Epithelial cell of prostate (primary cell): ENCODE measurements at places on chromosomes 7 and 10.
A peak's percentile ranks its signal among the peaks of the same experiment; 100 is the strongest.

GRCh38 chr7:51053160-51053925 is 263.3 kb downstream of the COBL start:
- DNase-seq = no peak

- no peak for DNase-seq
Measured at GRCh38 chr7:91778416-91778815, 102.1 kb downstream of the MTERF1 start.

DNA sequence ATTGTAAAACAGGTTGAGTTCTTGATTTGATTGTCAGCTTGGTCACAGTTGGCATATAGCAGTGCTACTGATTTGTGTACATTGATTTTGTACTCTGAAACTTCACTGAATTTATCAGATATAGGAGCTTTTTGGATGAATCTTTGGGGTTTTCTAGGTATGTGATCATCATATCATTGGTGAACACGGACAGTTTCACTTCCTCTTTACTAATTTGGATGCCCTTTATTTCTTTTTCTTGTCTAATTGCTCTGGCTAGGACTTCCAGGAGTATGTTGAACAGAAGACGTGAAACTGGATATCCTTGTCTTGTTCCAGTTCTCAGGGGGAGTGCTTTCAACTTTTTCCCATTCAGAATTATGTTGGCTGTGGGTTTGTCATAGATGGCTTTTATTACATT is 86.9 kb downstream of the EXOC4 start:
- DNase-seq = no peak

GRCh38 chr7:135260930-135261721 is 27.5 kb downstream of the STRA8 start:
- DNase-seq = no peak

DNA sequence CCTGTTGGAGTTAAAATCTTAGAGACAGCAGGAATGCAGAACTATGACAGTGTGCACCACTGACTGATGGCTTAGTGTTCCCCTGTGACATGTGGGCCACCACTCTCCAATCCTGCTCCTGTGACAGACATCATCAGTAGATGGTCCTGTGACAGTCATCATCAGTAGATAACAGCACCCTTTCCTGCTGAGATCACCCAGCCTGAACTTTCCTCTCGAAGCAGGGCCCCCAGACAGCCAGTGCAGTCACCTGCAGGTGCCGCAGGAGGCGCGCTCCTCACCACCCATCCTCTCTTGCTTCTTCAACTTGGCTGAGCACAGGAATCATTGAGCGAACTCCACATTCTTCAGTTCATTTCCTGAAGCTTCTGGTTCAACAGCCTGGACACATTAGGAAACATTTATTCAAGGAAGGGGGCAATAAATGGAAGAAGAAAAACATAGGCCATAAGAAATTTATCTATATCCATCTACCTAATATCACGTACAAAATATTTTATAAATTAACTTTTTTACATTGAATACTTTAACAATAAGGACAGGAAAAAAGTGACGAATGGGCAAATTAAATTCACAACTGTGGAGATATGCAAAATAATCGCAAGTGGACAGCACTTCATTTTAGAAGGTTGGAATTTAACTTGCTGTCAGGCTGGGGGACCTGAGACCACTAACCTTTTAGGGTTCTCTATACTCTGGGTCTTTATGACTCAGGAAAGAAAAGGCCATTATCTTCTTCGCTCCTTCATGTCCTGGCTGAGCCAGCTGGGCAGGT is 32.0 kb upstream of the MKI67 start:
- no peak for DNase-seq

DNA sequence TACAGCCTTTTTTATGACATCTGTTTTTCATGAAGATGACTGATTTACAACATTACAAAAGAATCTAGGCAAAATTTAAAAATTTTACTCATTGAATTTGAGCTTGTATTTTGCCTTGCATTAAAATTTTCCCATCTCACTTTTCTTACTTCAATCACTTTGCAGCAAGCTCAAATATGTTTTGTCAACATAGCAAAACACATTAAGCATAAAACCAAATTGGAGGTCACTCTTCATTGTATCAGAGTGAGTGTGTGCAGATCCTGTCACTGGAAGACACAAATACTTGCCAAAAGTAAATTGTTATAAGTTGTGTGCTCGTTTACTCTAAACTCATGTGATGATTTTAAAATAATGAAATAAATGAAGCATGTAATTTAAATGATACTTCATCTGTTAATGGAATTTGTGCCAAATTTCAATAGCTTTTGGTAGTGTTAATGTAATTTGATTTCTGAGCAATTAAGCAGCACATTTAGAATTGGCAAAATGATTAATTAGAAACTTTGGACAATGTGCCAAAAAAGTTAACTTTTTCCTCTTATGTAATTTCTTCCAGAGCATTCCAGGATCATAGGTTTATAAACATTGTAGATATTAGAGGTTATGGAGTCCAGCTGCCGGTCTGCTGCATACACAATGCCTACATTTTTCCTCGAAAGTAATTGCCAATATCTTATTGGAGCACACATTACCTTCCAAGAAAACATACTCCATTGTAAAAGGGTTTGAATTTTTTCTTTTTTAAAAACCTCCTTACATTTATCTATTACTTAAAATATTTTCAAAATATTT is 1078.2 kb upstream of the LRRTM3 start:
- no peak for DNase-seq

DNA sequence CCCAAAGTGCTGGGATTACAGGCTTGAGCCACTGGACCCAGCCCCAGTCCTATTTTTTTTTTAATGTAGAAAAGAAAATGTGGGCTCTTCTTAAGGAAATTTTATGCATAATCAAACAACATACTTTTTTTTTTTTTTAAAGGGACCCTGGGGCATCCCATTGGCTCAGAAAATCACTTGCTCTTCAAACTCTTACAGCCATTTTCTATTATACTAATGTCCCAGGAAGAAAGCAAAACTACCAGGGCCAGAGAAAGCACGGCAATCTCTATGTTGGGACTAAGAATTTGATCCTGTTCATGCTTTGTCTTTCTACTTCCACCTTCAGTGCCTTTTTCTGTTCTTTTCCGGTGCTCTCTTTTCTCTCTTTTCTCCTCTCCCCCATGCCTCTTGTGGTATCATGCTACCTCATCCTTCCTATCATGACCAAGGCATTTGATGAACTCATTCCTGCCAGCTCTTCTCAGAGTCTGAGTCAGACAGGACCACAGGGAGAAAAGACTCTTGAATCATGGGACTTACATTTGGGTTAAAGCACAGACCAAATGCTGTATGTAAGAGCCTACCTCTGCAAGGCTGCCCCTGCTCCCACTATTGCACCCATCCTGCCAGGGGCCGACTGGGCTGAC is 76.4 kb upstream of the CCNY start:
- peak; percentile 70 for DNase-seq

DNA sequence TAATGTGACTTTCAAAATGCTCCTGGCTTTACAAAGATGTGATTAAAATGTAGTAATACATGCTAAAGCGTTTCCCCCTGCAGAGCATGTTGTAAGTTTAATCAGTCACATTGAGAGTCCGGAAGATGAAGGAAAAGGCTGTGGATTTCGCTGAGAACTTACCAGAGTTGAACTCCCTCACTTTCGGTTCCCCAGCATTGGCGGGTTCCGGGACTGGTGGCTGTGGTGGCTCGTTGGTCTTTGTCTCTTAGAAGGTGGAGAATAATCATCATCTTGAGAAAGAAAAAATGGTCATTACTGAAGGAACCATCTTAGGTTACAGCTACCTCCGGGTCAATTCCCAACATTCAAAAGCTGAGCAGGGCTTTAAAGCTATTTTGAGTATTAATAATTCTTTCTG is 9.6 kb upstream of the NUPR2 start:
- DNase-seq = no peak

DNA sequence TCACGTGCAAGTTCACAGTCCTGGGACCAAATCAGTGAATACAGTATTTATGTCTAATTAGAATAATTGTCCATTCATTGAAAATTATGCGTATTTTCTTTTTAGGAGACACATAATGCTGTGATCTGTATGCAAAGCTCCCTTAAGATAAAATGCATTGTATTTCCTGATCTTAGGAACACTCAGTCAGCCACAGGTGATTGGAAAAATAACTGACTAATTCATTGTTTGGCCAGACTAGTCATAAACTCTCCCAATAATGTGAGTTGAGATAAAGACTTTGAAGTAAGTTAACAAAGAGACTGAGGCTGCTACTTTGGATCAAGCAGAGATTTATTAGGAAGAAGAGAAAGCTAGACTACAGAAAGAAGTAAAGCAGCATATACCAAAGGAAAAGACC is 182.2 kb downstream of the GNAI1 start:
- DNase-seq = no peak

DNA sequence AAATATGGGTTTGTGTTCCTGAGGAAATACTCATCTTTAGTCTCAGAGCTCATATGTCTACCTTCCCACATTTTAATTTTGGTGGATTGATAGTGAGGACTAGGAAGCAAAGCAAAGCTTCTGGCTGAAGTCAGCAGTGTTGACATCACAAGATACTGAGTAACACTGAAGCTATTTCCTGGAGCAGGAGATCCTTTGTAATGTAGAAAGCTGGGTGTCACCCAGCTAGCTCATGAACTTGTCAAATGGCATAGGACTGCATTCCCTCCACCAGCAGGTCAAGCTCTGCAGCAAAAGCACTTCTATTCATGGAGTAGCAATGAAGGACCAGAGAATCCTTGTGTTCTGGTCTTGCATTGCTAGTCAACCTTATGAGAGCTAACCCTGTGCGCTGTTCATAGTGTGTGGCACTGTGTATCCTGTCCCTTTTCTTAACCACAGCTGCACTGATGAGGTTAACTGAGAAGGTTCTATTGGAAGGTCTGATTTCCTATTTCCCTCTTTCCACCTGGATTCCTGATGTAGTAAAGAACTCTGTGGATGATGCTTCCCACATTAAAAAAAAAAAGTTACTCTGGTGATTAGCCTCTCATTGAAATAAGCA is 94.8 kb upstream of the ZNF804B start:
- DNase-seq = peak; percentile 50

DNA sequence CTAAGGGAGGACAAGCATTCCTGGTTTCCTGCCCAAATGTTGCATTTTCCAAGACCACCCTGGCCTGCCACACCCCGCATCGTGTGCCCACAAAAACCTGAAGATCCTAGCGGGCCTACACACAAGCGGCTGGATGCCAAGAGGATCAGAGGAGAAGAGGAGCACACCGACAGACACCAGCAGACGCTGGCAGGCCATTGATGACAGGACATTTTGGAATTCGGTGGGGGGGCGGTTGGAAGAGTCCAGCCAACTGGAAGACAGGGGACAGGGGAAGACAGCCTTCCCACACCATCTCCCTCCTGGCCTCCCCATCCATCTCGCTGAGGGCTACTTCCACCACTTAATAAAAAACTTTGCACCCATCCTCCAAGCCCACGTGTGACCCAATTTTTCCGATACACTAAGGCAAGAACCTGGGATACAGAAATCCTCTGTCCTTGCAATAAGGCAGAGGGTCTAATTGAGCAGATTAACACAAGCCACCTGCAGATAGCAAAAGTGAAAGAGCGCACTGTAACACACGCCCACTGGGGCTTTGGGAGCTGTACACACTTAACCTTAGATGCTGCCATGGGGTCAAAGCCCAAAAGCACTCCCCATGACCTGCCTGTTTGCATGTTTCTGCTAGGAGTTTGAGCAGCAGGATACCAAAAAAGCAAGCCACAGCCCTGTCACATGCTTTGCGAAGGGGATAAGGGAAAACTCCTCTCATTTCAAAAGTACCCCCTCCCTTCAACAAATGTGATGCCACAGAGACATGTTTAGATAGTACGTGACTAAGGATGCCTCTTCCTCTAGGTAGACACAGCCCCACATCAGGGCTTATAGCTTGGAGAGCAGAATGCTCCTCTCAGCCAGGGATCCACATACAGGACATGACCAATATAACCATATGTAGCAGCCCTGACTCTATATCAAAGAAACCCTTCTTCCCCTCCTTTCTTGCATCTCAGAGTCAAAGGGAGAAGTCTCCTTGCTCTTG is 13.4 kb upstream of the SMNDC1 start:
- no peak for DNase-seq

DNA sequence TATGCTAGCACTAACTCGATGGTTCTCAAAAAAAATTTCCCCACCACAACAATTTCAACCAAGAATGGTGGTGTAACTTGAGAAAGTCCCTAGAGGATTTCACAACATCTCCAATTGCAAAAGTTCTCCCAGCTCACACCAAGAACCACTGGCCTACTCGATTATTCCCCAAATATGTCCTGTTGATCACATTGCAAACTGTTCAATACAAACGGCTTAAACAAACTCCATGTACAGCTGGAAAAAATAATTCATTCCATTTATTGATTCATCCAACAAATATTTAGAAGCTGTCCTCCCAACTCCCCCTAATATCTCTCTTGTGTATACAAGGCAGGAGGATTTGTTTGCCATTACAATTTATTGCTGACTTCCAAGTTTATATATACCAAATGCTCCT is 19.1 kb downstream of the TMEM176B start:
- no peak for DNase-seq

GRCh38 chr7:6155596-6155995 is 116.8 kb downstream of the CYTH3 start:
- DNase-seq = no peak

- no peak for DNase-seq
Measured at GRCh38 chr7:90982228-90982627, 282.0 kb upstream of the FZD1 start.

DNA sequence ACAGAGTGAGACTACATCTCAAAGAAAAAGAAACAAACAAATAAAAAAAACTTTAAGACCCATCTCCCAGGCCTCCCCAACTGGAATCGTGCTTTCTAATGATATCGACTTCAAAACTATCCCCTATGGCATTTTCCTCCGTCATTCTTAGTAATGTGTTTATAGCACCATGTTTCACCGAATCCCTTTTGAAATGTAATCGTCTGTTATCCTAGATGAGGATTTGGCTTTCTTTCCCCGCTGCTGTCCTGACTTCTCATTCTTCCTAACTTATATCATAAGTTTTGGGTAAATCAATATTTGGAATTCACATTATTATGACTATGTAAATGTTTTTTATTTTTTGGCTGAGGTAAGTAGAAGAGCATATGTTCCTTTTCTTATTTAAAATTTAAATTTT is 77.2 kb upstream of the ARHGAP21 start:
- no peak for DNase-seq

- DNase-seq = no peak
Measured at GRCh38 chr7:34596887-34597286, 61.1 kb upstream of the NPSR1 start.

- no peak for DNase-seq
Measured at GRCh38 chr10:129963641-129964501, at the start of gene EBF3. TSS of gene EBF3 (minus strand) at chr10:129964274. CDS start at chr10:129963768, 506 bp downstream.

DNA sequence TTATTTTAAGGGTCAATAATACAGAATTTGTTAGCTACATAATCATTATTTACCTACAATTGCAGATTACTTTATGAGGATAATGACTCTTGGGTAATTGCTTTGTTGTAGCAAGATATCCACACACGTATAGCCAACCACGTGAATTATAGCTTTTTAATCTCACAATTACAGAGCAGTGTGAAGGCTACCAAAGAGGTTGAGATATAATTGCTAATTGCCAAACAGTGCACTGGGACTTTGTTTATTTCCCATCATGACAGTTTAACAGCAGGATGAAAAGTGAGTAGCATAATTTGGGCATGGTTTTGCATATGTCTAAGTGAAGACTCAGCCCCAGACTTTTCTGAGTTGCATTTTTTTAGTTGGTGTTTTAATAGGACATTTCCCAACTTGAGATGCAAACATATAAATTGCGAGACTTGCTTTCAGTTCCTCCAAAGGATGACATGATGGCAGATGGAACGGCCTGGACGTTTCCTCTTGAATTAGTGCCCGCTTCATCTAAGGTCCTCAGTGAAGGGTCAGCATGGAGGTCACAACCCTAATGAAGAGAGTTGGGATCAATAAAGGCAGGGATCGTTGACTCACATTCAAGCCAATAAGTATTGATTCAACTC is 180.7 kb upstream of the GPR26 start:
- DNase-seq = no peak

- no peak for DNase-seq
Measured at GRCh38 chr10:21831986-21832820, 171.3 kb downstream of the DNAJC1 start.
